ENCODE measurements at places on chromosomes 7 and 10. TPM values are rescaled to one million over a fixed set of nuclear protein-coding genes. Genes with fewer than 3 reads are reported as not detected.

DNA sequence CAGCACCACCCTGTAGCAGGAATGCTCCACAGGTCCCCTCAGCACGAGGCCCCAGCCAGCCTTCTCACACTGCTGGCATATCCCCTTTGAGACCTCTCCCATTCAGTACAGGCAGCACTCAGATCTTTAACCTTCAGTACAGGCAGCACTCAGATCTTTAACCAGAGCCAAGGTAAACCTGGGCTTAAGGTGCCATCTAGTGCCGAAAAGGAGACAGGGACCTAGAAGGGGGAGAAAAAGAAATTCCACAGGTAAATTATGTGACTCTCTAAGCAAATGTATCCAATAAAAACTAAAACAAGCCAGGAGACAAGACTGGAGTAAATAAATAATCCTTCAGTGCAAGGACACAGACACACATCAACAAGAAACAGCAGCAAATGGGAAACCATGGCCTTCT is 358.6 kb downstream of the PTPRN2 start:
- H3K4me1 ChIP-seq, result no peaks in the 10 kb centered on the region
- no peak for DNase-seq
- no peak overlapping the region for H3K27ac ChIP-seq
- H3K36me3 ChIP-seq, result no peaks in the 10 kb centered on the region
- no peaks in the 10 kb centered on the region for H3K27me3 ChIP-seq
- H3K4me3 ChIP-seq, result no peak overlapping the region

GRCh38 chr7:56077681-56078080 is 13.6 kb downstream of the SUMF2 start:
- DNase-seq, result no peak
- no peak overlapping the region for H3K4me3 ChIP-seq
- no peaks in the 10 kb centered on the region for H3K27me3 ChIP-seq
- peaks cover 38% of the 10 kb centered on the region for H3K4me1 ChIP-seq

DNA sequence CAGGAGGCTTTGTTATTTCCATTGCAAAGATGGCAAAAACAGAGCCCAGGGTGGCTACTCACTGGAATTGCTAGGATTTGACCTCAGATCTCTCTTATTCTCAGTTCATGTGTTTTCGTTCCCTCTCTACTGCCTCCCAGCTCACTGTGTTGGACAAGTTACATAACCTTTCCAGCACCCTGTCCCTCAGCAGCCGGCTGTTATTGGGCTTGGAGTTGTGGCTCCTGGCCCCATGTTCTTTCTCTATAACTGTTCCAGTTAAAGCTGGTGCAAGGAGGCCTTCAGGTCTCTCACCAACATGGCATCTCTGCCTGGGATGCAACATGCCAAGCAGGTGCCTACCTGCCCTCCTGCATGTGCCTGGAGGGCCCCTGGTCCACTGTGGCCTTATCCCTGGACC is 56.8 kb downstream of the LRRC18 start:
- H3K27ac ChIP-seq, result no peak overlapping the region
- no peaks in the 10 kb centered on the region for H3K36me3 ChIP-seq
- peaks cover 2% of the 10 kb centered on the region for H3K27me3 ChIP-seq

DNA sequence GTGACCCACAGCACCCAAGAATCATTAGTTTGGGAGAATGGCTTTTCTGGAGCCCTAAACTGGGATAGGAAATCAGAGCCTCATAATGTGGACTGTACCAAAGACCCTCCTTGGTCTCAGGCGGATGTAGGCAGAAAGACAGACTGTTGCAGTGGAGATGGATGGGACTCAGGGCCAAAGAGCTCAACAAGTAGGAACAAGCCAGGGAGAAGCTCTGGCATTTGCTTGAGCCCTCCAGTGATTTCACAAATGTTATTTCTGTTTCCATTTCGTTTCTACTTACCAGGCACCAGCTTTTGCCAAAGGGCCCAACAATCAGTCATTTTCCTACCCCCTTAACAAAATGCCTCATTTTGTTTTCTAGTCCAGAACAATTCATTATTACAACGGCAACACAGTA is 762.7 kb downstream of the KCNMA1 start:
- H3K4me3 ChIP-seq, result no peak overlapping the region
- H3K4me1 ChIP-seq, result peaks cover 3% of the 10 kb centered on the region
- H3K27me3 ChIP-seq, result no peaks in the 10 kb centered on the region
- H3K27ac ChIP-seq, result no peak overlapping the region

The TMEM229A gene
- polyA plus RNA-seq, result not detected
